AG10803 (cell line): ENCODE measurements at places on chromosomes 13 and 19.

- DNase-seq, result no peak
Observed at GRCh38 chr19:38266981-38267597, 2.7 kb downstream of the SPINT2 start.

- no peak for DNase-seq
Observed at GRCh38 chr13:86193281-86193680, 394.1 kb upstream of the SLITRK6 start.

DNA sequence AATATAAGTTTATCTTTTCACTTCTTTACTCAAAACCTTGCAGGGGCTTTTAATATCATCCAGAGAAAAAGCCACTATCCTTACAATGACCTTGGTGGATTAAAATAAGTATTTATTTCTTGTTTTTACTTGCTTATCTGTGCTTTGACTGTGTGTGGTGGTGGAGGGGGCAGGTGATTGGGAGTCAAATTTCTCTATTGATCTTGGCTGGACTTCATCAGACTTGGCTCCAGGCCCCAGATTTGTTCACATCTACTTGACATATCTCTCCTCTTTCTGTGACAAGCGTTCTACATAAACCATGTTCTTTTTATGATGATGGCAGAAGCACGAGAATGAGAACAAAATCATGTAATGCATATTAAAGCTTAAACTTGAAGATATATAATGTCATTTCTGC, 670.8 kb downstream of the PCDH17 start:
- no peak for DNase-seq

DNA sequence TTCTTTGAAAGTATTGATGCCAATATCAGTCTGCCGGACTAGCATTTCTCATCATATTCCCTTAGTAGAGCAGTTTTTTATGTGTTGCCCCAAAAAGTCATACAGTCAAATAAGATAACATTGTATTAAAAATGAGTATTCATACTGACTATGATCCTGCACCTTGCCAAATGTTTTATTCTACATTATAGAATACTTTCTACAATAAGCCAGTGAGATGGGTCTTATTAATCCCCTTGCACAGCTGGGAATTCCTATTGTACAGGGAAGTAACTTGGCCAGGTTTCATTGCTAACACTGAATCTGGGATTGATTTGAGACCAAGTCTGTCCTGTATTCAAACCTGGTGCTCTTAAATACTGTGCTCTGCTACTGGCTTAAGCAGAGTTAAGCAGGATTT, 114.0 kb downstream of the KCTD12 start:
- DNase-seq, result no peak

- no peak for DNase-seq
Observed at GRCh38 chr19:44876930-44877535, 14.0 kb upstream of the TOMM40 start.

DNA sequence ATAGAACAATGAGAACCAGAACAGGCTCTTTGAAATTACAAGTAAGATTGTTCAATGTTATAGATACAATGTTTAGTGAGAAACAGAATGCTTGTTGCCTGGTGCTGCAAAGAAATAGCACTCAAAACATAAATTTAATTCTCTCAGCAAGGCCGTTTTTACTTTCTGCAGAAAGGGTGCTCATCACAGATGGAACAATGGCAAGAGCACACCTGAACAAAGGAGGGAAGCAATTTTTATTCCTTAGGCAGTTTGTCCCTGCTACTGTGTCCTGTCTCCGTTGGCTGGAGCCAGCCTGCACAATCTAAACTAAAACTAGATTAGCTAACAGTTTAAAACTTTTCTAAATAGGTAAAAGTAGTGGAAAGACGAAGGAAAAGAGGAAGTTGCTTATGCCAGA, 10.4 kb upstream of the ZNF8 start:
- no peak for DNase-seq

- DNase-seq, result no peak
Observed at GRCh38 chr19:45822716-45823115, 7.6 kb upstream of the RSPH6A start.

DNA sequence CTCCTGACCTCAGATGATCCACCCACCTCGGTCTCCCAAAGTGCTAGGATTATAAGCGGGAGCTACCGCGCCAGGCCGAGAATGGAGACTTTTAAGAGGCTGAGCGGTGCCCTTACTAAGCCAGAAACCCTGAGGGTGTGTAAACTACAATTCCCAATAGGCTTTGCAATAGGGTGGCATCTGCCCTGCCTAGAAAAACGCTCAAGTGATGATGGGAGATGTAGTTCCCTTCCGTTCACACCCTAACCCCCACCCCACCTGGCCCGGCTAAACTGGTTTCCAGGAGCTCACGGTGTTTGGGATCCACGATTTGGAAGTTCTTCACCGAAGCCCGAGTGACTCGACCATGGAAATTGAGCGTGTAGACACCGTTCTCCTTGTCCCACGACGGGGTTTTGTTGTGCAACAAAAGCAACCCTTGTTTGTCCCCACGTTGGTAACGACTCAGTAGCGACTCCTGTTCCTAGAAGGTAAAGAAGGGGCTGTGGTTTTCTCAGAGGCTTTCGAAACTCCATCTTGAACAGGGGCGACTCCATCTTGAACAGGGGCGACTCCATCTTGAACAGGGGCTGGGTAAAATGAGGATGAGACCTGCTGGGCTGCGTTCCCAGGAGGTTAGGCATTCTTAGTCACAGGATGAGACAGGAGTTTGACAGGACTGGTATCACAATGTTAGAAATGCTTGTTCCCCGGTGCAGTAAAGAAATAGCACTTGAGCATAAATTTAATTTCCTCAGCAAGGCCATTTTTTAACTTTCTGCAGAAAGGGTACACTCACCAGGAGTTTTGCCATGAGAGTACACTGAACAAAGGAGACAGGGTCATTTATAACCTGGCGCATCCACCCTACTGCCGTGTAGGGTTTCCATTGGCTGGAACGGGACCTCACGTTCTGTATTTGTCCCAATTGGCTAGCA, 9.8 kb downstream of the PPP1R15A start:
- DNase-seq, result no peak

DNA sequence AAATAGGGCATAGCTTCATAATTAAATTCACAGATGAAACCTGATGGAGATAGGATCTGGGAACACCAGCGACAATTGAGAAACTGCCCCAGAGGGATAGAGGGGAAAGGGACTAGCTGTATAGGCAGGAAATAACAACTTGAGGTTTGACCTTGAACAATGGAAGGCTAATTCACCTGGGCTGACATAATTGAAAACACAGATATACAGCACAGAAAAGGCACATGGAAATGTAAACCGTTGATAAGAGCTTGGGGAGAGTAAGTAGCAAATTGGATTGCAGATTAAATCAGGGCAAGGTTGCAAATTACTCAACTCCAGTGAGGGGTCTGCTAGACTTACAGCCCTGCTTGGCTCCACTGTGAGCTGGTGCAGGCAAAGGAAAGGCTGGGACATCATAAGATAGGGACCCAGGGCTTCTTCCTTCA, 246.7 kb downstream of the DLEU7 start:
- no peak for DNase-seq

DNA sequence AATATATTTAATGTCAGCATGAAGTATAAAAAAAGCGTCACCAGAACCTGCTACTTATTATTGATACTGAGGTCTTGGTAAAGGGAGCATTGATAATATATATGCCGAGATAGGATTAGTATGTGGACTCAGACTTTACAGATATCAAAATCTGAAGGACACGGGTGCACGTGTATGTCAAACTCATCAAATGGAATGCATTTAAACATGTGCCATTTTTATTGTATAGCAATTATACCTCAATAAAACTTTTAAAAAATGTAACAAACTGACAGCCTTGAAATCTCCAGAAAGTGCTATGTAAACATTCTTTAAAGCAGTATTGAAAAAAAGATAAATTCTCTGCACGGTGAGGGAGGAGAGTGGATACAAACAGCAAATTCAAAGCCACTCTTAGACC, 157.9 kb downstream of the RNF17 start:
- no peak for DNase-seq

- no peak for DNase-seq
Observed at GRCh38 chr19:10891405-10892086, 20.2 kb downstream of the CARM1 start.

DNA sequence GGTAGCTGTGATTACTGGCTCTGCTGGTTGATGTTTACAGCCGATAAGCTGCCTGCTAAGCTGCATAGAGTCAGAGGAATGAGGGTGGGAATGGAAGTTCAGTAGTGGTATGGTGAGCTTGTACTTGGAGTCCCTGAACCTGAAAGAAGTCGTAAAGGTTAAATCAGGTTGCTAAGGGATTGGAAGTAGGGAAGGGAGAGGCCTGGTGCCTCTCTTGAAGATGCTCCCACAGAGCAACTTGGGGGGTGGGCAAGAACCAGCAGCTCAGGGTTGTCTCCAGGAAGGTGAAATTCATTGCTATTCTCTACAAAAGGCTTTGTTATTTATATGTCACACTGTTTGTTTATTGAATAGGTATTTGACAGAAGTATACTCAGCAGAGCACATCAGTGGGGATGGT, 73.8 kb upstream of the OLFM4 start:
- DNase-seq, result no peak

GRCh38 chr19:50419022-50419579, 363 bp downstream of the SPIB start:
- DNase-seq, result no peak

- DNase-seq, result no peak
Observed at GRCh38 chr19:277581-278165, 13.5 kb downstream of the PLPP2 start.

DNA sequence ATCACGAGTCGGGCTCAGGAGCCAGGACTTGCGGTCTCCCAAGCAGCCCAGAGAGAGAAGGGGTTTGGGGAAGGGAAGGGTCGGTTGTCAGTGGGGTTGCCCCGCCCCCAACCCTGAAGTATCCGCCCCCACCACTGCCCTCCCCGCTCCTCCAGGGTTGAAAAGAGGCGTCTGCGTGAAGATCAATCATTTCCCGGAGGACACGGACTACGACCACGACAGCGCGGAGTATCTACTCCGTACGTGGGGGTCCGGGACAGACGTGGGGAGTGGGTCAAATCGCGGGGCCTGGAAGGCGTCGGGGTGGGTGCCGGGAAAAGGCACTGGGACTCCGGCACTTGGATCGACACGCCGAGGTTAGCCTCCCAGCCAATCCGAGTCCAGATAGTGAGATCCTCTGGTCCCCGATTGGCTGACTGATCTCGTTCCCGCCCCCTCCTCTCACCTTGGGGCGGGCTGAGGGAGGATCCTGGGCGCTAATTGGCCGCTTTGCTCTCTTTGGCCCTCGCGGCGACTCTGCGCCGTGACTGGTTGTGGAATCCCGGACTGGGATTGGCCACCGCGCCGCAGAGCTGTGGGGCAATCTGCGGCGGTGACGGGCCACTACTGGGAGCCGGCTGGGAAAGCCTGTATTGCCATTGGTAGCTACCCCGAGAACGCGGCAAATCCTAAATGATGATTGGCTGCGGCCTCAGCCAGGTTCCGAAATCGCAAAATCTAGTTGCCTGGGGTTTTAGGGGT, 13.3 kb upstream of the CACNG6 start:
- DNase-seq, result peak; percentile 86

DNA sequence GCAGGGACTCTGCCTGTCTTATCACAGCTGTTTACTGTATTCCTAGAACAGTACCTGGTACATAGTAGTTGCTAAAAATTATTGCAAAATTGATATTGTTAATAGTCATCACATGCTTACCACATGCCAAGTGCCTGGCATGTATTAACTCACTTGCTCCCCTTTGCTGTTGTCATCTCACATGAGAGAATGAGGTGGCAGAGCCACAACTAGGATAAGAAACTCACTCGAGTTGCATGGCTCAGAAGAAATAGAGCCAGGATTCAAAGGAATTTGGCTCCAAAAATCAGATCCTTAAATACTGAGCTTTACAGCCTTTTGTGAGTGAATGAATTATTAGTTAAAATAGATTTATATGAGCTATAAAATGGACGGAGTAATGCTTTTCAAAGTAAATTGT, 42.6 kb downstream of the B3GLCT start:
- DNase-seq, result peak; percentile 51

- DNase-seq, result peak; percentile 85
Observed at GRCh38 chr13:93776936-93777335, 550.3 kb downstream of the GPC6 start.

DNA sequence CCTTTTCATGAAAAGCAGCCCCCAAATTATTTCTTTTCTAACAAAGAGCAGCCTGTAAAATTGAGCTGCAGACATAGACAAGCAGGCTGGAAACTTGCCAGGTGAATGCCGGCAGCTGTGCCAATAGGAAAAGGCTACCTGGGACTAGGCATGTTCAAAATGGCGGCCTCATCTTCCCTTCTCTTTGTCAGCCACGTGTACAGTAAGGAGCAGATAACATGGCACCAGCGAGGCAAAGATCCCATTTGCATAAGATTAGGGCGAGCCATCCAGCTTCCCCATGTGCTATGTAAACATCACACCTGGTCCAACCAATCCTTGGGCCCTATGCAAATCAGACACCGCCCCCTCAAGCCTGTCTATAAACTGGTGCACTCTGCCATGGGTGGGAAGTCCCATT, 31.2 kb upstream of the CACNA1A start:
- no peak for DNase-seq

DNA sequence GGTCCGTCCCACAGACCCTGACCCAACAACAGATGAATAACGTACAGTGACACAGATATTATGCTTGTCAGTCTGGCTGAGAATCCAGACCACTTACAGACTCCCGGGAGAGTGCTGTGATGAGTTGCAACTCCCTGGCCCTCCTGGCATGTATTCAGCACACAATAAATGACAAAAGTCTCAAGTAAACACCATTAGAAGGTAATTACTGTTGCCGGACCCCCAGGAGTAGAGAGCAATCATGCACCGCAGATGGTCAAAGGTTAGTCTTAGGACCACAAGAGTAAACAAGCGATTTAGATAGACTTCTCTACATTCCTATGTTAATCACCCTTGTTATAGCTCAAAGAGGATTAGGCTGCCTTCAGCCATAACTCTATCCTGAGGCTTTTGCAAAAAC, 726.4 kb upstream of the GPC6 start:
- DNase-seq, result no peak
